ENCODE measurements at places on chromosomes 2 and 18.
A peak's percentile ranks its signal among the peaks of the same experiment; 100 is the strongest.

- H3K4me3 ChIP-seq: no peak overlapping the region
- H3K27me3 ChIP-seq: no peaks in the 10 kb centered on the region
- no peaks in the 10 kb centered on the region for H3K36me3 ChIP-seq
- DNase-seq: no peak
- H3K27ac ChIP-seq: no peak overlapping the region
These were observed 100.3 kb downstream of the GREB1L start for GRCh38 chr18:21342372-21342771.

DNA sequence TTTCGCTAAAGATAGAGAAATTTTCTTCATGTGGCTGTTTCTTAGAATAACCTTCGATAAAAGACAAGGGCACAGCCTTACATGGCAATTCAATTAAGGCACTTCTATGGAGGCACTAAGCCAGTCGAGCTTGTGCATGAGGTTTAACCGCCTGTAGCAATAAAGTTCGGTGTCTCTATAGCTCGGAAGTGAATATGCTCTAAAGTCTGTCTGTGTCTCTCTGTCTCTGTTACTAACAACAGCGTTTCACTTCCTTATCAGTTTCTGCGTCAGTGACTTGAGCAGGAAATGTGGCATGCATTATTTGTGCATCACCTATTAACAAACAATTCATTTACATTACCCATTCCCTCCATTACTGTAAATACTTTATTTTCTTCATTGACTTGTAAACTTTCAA, 365.1 kb upstream of the NETO1 start:
- no peak overlapping the region for H3K4me3 ChIP-seq
- no peak for DNase-seq
- H3K36me3 ChIP-seq: no peaks in the 10 kb centered on the region
- H3K4me1 ChIP-seq: peaks cover 3% of the 10 kb centered on the region
- H3K27ac ChIP-seq: no peak overlapping the region

DNA sequence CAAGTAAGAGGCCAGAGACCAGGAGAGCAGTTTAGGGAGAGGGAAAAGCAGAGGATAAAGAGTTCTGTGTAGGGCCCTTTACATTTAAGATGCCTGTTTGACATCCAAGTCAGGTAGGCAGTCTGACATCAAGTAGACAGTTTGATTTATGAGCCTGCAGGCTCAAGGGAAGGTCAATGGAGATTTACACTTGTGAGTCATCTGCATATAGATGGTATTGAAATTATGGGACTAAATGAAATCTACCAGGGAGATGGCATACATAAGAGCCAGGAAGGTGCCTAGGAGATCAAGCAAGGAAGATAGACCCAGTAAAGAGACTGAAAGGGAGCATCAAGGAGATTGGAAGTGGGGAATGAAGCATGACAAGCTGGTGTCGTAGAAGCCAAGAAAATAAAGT, 212.4 kb upstream of the PKDCC start:
- DNase-seq: no peak
- H3K27ac ChIP-seq: no peak overlapping the region
- H3K4me3 ChIP-seq: no peak overlapping the region
- no peaks in the 10 kb centered on the region for H3K36me3 ChIP-seq
- H3K4me1 ChIP-seq: no peaks in the 10 kb centered on the region

- H3K36me3 ChIP-seq: no peaks in the 10 kb centered on the region
- peak; percentile 81 for DNase-seq
- H3K27ac ChIP-seq: no peak within 1 kb of the TSS
- no peaks in the 10 kb centered on the region for H3K27me3 ChIP-seq
- peak within 1 kb of the TSS; percentile 58 for H3K4me3 ChIP-seq
These were observed at the start of gene STAT4 for GRCh38 chr2:191150600-191151330. Gene STAT4 (minus strand): TSS chr2:191150994. CDS start chr2:191148203, 2,791 bp downstream.

DNA sequence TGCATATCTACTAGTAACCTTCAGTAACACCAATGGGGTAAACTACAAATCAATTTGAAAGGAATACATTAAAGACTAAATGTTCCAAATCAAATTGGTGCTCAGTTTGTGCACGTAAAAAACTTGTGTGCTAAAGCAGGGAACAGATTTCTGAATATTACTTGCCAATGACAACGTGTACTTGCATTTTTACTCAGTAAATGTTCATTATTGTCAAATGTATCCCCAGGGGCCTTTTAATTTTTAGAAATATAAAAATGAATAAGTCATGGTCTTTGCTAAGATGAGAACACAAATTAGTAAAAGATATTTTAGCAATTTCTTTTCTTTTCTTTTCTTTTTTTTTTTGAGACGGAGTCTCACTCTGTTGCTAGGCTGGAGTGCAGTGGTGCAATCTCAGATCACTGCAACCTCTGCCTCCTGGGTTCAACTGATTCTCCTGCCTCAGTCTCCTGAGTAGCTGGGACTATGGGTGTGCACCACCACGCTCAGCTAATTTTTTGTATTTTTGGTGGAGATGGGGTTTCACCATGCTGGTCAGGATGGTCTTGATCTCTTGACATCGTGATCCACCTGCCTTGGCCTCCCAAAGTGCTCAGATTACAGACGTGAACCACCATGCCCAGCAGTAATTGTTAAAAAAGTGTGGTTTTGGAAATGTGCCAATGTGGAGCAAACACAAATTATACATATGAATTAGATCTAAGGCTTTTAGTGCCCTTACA, 52.6 kb downstream of the PMAIP1 start:
- no peaks in the 10 kb centered on the region for H3K27me3 ChIP-seq
- DNase-seq: no peak
- no peaks in the 10 kb centered on the region for H3K36me3 ChIP-seq
- H3K4me3 ChIP-seq: no peak overlapping the region

DNA sequence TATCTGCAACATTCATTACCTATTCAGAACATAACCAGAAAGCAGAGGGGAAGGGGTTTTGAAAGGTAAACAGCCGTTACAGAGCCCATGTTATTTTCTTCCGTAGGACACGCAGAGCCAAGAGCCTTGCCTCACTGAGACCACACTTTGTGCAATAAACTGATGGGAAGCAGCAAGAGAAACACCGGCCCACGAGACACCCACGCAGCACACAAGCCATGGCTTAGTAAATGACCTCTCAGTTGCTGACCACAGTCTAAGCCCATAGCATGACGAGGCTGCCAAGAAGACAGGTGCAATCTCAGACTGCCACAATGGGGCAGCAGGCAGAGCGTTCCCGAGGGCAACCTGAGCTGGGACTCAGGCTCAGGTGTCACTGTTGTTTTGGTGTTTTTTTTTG, 59.6 kb downstream of the CABYR start:
- no peaks in the 10 kb centered on the region for H3K36me3 ChIP-seq
- H3K4me3 ChIP-seq: no peak overlapping the region
- no peaks in the 10 kb centered on the region for H3K27me3 ChIP-seq
- H3K4me1 ChIP-seq: peaks cover 5% of the 10 kb centered on the region

- peaks cover 2% of the 10 kb centered on the region for H3K4me1 ChIP-seq
- H3K27ac ChIP-seq: no peak overlapping the region
- no peaks in the 10 kb centered on the region for H3K27me3 ChIP-seq
- no peak for DNase-seq
- no peak overlapping the region for H3K4me3 ChIP-seq
These were observed 37.2 kb downstream of the CASP10 start for GRCh38 chr2:201220102-201220570.

DNA sequence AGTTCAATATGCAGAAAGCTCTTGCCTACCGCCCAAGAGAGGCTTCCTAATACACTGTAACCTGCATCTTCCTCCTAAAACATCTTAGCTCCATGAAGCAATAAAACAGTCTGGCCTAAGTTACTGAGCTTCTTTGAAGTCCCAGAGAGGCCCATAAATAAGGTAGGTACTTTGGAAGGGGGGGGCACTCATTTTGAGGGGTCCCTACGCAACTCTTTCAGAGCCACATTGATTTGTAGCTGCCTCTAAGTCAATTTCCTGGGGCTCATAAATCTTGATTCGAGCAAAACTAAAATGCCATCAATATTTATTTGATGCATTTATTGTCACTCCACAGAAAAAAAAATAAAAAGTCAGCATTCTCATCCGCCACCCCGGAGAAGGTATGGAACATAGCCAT, 60.4 kb upstream of the SIX2 start:
- peaks cover 7% of the 10 kb centered on the region for H3K4me1 ChIP-seq
- H3K27me3 ChIP-seq: no peaks in the 10 kb centered on the region
- no peak overlapping the region for H3K4me3 ChIP-seq
- DNase-seq: no peak

DNA sequence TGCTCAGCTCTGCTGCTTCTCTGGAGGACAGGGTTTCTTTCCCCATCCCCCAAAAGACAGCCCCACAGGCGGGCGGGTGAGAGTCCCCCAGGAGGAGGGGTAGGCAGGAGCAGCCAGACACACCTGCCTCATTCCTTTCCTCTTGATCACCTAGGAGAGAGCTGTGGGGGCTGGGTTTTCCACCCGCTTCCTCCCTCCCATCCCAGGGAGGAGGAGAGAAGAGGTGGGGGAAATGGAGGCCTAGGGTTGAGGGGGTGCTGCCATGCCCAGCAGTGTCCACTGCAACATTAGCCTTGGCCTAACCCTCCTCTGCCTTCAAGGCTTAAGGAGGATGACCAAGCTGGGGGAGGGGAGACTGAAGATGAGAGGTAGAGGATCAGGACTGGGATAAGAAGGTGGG, 14.7 kb downstream of the WNT10A start:
- DNase-seq: no peak
- no peak overlapping the region for H3K4me3 ChIP-seq
- no peak overlapping the region for H3K27ac ChIP-seq
- H3K36me3 ChIP-seq: no peaks in the 10 kb centered on the region
- H3K4me1 ChIP-seq: peaks cover 40% of the 10 kb centered on the region

DNA sequence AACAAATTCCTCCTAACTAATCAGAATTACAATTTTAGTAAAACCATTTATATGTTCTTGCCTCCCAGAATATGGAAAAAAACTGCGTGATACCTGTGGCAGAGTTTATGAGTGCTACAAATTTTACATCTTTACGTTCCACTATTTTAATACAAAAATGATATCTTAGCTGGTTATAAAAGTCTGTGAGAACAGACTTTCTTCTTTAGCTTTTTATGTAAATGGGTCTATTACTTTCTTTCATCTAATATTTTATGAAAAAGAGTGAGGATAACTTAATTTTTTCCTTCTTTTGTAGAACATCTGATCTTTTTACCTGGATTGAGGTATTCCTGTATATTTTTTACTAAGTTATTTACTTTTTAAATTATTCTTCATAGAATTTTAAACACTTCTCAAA, 22.1 kb upstream of the REG3A start:
- no peak for DNase-seq
- no peaks in the 10 kb centered on the region for H3K27me3 ChIP-seq
- H3K36me3 ChIP-seq: no peaks in the 10 kb centered on the region
- H3K27ac ChIP-seq: no peak overlapping the region

GRCh38 chr2:120844070-120844738, 108.5 kb downstream of the GLI2 start:
- H3K27me3 ChIP-seq: no peaks in the 10 kb centered on the region
- peak; percentile 47 for DNase-seq
- no peak overlapping the region for H3K4me3 ChIP-seq
- no peak overlapping the region for H3K27ac ChIP-seq

DNA sequence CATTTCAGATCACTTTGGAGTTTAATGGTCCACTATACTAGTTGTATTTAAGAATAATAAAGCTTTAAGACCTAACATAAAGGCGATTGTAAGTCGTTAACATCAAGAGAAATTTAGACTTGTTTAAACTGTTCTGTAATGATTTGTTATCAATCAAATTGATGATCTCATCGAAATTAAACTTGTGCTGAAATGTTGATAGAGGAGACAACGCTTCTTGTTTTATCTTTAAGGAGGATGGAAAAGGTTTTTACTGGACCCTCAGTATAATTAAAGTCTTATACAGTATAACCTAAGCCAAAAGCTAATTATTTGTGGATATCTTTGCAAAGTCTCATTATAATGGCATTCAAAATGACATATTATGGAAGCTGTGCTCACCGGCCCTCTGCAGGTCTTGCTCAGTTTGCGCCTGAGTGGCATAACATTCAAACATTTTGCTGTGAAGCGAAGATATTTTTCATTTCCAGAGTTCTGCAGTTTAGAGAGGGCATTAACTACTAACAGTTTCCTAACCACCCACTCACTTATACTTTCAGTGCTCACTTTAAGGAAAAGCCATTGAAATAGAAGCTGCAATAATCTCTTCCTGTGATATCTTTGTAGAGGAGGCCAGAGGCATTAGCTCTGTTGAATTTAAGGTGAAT, 1.4 kb upstream of the SERTAD2 start:
- no peaks in the 10 kb centered on the region for H3K27me3 ChIP-seq
- peak; percentile 39 for DNase-seq
- H3K27ac ChIP-seq: peak overlapping the region; percentile 89

DNA sequence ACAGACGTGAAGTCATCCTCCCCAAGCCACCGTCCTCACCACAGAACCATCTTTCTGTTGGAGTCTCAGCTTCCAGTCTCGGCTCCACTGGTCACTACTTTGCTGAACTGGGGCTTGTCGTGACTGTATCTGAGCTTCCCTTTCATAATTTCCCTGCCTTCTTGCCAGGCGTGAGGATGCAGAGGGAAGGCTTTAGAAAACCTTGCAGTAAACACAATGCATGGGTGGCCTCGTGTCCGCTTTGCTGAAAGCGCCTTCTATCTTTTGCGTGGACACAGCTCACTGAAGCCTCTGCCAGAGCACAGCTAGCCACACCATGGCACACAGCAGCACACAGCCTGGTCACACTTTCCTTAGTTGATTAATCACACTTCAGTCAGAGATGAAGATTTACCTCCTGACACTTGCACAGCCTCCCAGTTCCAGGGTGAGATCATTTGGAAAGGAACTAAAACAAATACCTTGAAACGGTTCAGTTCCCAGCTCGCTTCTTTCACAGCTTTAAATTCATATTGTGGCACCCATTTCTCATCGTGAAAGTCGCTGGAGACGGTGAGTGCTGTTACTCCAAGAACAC, 2.8 kb upstream of the GPR45 start:
- peaks cover 16% of the 10 kb centered on the region for H3K4me1 ChIP-seq
- peak overlapping the region; percentile 94 for H3K27ac ChIP-seq
- H3K36me3 ChIP-seq: no peaks in the 10 kb centered on the region

DNA sequence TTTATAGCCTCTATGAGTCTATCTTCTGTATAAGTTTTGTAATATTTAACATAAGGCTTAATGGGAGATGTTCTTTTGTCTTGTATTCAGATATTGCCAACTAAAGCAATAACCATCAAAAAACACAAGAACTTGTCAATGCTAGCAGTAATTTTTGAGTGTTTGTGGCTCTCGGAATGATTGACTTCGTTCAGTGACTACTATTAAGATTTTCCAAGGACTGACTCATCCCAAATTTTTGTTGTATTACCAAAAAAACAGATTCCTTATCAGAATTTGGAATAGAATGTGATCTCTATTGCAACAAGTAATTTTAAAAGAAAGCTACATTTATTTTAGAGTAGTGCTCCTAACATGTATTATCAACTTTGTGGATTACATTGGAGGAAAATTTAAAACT, 8.1 kb downstream of the NABP1 start:
- H3K4me1 ChIP-seq: peaks cover 7% of the 10 kb centered on the region
- no peak overlapping the region for H3K27ac ChIP-seq
- H3K27me3 ChIP-seq: no peaks in the 10 kb centered on the region

Measured in mesenchymal stem cell (in vitro differentiated cells and primary cell).